ENCODE measurements at places on chromosomes 3 and 15.

DNA sequence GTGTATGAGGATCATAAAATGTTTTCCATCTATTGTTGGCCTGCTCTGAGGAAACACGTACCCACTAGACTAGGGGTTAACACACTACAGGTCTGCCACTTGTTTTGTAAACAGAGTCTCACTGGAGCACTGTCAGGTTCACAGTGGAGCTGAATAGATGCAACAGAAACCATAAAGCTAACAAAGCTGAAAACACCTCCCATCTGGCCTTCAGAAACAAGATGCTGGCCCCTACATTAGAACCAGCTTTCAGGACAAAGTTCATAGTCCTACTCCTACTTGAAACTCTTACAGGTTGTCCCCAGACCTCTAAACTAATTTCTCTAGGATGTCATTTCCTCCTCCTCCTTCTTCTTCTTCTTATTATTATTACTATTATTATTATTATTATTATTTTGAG, 42.3 kb downstream of the SNX4 start:
- no peak for DNase-seq

DNA sequence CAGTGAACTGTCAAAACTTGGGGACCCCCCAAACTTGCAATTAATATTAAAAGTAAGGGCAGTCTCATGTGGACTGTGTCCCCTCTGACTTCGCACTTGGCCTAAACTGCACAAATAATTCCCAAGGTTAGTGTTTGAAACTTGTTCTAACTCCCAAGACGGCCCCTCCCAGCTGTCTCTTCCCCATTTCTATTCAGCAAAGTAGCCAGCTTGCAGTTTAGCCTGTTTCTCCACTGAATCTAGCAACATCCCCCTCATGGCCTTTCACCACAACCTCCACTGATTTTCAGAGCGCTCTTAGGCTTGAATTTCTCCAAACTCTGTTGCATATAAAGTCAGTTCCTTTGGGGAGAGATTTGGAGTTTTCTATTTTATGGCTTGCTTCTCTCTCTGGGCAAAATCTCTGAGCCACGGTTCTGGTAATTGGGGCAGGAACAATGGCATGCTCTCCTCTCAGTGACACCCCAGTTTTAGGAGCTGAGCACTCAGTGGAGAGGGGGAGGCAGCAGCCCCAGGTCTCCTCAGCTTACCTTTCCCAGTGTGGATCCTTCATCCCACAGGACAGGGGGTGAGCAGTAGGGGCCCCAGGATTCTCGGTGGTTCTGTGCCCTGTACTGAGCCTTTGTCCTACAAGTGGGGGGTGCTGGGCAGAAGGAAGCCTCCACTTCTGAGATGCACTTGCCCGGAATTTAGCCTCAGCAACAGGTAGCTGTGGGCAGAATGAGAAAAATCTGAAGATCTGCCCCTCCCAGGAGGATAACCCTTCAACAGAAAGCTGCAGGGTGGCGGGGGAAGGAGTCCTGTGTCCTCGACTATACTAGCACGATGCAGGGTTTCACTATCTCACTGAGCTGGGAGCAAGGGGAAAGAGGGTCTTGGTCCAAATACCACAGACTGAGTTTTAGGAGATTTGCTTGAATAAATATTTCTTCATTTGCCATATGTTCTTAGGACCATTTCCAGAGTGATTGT, 39.3 kb upstream of the GATA2 start:
- no peak for DNase-seq

- no peak for DNase-seq
Measured at GRCh38 chr15:36738817-36739216, 159.4 kb downstream of the CDIN1 start.

DNA sequence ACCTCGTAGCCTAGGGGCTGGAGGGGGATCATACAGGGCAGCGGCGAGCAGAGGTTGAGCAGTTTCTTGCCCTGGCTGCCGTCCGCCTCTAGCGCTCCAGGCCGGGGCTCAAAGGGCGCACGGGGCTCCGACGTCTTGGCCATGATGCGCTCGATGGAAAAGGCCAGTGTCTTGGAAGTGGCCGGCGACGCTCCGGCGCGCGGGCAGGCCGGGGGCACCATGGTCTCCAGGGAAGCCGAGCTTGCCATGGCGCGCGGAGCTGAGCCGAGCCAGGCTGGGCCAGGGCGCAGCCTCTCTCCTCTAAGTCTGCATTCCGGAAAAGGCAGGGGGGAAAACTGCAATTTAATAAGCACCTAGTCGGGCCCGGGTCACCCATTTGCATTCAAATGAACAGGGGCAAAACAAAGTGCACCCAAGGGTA, 719 bp downstream of the FEZF2 start:
- DNase-seq = no peak

DNA sequence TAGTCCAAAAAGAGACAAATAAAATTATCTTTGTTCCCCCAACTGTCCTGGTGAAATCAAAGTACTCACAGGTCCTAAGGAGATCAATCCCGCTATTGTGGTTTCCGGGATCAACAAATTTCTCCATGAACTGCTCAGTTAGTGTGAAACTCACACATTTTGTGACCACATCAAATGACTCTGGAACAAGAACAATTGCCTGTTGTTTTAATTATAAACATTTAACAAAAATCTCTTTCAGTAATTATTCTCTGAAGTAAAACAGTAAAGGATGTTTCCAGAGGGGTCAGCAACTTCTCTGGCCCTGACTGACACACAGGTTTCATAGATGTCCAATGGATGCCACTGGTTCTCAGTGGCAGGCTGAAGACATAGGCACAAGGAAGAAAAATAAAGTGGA, 3.9 kb downstream of the CLDND1 start:
- DNase-seq = no peak

DNA sequence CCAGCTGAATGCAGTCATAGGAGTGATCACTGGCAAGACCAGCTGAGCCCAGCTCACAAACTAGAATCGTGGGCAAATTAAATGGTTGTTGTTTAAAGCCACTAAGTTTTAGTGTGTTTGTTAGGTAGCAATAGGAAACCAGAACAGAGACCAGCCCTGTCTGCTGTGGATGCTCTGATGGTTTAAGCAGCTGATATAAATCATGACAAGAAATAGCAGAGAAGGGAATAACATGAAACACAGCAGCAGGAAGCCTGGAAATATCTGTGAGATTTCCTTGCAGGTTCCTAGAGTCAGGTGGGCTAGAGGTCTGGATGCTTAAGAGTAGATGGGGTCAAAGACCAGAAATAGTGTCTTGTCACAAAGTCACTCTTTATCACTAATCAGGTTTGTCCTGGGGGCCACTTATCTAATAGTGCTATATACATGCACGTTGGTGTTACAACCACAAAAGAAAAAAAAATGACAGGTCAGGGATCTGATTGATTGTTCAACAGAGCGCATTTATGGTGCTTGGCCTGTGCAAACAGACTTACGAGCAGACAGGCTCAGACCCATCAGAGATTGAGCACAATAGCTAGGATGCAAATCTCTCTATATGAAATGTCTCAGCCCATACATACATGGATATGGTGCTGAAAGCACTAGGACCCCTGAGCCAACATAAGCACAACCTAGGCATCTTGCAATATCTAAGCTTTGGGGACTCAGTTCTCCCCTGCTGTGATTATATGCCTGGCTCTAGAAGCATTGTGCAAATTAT, 967.7 kb downstream of the AGBL1 start:
- DNase-seq = no peak

GRCh38 chr15:83833569-83833968, 179.6 kb downstream of the ADAMTSL3 start:
- DNase-seq = no peak

GRCh38 chr15:80467311-80467714, 63.1 kb downstream of the ARNT2 start:
- DNase-seq = no peak

GRCh38 chr15:75025548-75026260, 2.3 kb downstream of the PPCDC start:
- DNase-seq = no peak

DNA sequence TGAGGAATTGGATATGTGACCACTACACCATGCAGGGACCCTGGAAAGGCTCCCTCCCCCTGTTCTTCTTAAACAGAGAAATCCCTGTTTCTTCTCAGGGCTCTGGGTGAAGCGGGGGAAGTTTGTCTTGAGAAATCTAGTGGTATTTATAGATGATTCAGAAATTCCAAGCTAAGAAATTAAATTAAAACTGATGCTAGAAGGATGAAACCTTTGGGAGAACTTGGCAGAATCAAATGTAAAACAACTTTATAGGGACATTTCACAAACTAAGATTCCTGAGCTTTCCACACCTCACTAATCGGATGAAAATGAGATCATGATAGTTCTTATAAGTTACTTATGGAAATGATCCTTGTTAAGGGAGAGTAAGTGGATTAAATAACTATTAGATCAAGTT, 54.2 kb downstream of the FBXL2 start:
- DNase-seq = no peak

DNA sequence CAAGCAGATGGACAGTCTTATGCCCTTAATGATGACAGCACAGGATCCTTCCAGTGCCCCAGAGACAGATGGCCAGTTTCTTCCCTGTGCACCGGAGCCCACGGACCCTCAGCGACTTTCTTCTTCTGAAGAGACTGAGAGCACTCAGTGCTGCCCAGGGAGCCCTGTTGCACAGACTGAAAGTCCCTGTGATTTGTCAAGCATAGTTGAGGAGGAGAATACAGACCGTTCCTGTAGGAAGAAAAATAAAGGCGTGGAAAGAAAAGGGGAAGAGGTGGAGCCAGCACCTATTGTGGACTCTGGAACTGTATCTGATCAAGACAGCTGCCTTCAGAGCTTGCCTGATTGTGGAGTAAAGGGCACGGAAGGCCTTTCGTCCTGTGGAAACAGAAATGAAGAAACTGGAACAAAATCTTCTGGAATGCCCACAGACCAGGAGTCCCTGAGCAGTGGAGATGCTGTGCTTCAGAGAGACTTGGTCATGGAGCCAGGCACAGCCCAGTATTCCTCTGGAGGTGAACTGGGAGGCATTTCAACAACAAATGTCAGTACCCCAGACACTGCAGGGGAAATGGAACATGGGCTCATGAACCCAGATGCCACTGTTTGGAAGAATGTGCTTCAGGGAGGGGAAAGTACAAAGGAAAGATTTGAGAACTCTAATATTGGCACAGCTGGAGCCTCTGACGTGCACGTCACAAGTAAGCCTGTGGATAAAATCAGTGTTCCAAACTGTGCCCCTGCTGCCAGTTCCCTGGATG, 198.7 kb downstream of the AKAP13 start:
- no peak for DNase-seq

DNA sequence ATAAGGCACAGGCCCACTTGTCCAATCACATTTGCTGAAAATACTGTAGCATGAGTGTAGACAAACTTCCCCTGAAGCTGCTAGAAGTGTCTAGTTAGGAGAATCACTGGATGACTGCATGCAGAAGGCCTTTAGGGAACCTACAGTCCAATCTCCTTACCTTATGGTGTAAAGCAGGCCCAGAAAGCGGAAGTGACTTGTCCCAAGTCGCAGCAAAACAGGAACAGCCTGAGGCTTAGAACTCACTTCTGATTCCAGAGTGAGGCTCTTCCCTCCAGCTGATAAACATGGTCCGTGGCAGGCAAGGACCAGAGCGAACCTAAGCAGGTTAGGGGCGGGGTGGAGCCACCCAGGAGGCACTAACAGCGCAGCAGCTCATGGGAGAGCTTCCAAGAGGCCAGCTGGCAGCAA, 2.5 kb downstream of the GRAMD2A start:
- DNase-seq = no peak

DNA sequence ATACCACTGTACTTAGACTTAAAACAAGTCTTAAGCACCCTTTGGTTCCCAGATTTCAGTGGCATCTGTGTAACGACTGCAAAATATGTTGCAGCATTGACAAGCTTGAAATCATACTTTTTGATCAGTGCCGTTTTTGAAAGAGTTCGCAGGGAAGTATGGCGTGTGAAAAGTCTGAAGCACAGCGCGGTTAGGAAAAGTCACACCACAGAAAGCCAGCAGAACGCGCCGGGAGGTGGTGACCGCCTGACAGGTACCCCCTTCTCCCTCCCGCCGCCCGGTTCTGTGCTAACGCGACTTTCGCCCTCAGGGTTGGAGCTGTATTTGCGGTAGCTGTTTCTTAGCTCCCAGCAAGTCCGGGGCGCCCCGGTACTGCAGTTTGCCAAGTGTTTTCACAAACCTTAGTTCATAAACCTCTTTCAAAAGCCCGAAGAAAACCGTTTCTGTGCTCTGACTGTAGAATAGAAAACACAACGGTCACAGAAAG, 481 bp upstream of the CRYBG3 start:
- DNase-seq = no peak

GRCh38 chr3:30944124-30944523, 49.7 kb upstream of the GADL1 start:
- DNase-seq = no peak

GRCh38 chr3:181369637-181370036, 342.1 kb upstream of the SOX2 start:
- no peak for DNase-seq

GRCh38 chr3:185753354-185753753, 71.5 kb downstream of the IGF2BP2 start:
- DNase-seq = no peak

All from DND-41 (cell line).